MV-4-11 (cell line): ENCODE measurements at places on chromosomes 5 and 9.

- peak; percentile 97 for DNase-seq
Observed at GRCh38 chr9:68951879-68952659, 61.8 kb downstream of the PRKACG start.

- no peak for DNase-seq
Observed at GRCh38 chr5:13276156-13276555, 668.3 kb downstream of the DNAH5 start.

DNA sequence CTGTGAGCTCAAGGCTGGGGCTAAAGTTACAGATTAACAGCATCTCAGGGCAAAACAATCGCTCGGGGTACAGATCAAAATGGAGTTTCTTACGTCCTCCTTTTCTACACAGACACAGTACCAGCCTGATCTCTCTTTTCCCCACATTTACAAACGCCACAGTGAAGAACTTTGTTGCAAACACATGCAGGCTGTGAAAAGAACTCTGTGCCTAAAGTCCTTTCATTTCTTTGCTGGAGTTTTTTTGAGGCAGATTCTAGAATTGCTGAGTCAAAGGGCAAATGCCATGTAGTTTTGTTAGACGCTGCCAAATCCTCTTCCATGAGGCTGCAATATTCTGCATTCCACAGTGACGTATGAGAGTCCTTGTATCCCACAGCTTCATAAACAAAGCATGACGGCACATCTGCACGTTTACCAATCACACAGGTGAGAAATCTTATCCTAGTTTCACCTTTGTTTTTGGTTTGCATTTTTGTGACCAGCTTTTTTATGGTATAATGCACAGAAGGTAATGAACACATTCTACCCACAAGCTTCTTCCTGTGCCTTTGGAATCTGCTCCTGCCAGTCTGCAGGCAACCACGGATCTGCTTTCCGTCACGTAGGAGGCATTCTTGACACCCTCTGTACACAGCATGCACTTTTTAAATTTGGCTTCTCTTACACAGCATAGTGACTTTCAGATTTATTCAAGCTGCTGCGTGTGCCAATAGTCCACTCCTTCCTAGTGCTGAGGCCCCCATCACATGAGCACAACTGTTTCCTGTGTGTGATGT, 44.6 kb upstream of the LPCAT1 start:
- no peak for DNase-seq

DNA sequence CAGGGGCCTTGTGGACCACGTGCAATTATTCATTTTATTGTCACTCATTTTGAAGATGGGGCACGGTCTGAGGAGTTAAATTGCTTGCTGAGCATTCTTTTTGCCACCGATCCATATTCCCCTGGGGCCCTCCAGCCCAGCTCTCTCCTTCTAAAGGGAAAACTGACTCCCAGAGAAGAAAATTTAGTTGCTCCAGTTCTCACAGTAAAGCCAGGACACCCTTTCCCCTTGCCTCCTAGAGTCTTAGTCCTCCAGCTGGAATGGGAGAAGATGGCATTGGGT, 1.0 kb upstream of the PANK3 start:
- DNase-seq, result no peak

DNA sequence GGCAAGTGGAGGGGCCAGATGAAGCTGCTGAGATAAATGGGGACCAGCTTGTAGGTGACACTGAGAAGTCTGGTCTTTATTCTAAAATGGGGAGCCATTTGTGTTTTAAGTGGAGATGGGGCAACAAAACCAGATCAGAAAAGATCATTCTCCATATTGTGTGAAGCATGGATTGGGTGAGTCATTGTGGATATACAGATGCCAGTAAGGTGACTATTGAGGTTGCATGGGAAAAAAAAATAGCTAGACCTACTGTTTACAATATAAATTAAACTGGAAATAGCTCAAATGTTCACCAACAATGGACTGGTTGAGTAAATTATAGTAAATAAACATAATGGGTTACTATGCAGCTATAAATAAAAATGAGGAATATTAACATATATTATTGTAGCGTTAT, 5.4 kb upstream of the MAP1B start:
- no peak for DNase-seq
